ENCODE measurements at places on chromosomes 6 and 20.

DNA sequence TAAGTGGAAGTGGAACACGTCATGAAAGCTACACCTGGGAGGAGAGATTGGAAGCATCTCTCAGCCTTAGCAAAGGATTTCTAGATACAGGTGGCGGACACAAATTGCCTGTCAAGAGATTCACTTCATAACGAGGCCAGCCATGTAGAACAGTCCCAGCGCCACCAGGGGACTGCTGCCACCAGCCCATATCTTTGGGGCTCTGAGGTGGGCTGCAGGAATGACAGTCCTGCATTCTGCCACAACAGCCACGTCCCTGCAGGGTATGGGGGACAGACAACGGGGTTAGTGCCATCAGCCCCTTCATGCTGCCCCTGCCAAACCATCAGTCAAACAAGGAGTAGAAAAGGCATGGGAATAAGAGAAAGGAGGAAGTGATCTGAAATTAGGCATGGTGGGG, 81.2 kb upstream of the SASH1 start:
- no peak for DNase-seq

DNA sequence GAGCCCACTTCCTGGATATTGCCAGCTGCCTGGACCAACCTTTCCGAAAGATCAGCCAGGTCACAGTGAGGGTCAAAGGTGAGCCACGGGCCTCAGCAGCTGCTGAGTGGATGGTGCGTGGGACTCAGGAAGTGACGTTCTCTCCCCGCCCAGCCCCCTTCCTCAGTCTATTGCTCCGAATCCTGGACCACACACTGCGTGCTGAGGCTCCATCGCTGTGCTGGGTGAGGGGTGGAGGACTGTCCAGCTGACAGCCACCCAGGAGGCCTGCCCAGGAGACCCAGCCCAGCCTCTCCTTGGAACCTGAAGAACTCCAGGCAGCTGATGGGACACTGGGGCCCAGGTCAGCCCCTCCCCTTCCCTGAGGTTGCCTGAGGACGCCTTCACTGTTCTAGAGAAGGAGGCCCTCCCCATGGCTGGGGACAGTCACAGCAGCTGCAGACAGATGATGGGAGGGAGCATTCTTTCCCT, 94.4 kb upstream of the CD93 start:
- peak; percentile 46 for DNase-seq

DNA sequence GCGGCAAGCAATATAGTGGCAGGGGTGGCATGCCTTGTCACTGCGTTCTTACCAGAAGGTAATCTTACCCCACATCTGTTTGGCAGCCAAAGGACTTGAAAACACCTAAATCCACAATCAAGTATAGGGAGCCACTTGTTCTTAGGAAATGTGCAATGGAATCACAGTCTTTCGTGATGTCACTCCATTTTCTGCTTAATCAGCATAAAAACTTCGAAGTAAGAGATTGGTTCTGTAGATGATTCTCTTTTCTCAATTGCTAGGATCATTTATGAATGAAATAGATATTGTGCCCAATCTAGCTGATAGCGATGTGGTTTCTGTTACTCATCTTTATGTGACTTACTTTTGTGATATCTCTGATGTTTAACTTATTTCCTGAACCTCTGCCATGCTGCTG, 89.0 kb downstream of the SLC22A3 start:
- DNase-seq: no peak

- peak; percentile 44 for DNase-seq
Observed at GRCh38 chr6:40671001-40671693, 84.0 kb upstream of the LRFN2 start.

DNA sequence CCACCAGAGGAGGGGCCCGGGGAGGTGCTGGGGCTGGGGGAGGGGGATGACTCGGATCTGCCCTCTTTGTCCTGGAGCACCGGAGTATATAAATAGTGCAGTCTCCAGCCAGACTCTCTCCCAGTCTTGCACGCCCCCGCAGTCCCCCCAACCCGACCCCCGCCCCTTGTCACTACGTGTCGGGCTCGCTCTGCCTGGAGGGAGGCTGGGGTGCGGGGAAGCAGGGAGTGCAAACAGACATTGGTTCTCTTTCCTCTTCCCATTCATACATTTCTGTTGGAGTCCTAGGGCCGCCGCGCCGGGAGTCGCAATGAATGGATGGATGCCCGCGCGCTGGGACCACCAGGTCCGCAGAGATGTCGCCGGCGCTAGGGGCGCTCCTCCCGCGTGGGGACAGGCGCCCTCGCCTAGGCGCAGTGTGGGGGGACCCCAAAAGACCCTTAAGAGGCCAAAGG, 179.3 kb downstream of the TBXT start:
- no peak for DNase-seq

GRCh38 chr6:51569594-51569993, 517.8 kb downstream of the PKHD1 start:
- no peak for DNase-seq

DNA sequence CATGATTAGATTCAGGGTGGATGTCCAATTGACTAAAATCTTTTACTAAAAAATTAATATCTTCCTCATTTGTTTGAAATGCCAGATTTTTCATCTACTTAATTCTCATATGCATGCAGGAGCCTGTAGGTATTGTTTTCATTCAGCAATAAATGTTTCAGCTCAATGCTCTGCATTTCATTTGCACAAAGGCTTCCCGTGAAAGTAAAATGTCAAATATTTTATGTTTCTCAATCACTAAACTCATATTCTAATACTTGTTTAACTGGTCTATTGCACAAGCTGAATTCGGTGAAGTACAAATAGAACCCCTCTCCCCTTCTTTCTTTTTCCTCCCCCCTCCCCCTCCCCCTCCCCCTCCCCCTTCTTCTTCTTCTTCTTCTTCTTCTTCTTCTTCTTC, 175.9 kb downstream of the MCHR2 start:
- no peak for DNase-seq

DNA sequence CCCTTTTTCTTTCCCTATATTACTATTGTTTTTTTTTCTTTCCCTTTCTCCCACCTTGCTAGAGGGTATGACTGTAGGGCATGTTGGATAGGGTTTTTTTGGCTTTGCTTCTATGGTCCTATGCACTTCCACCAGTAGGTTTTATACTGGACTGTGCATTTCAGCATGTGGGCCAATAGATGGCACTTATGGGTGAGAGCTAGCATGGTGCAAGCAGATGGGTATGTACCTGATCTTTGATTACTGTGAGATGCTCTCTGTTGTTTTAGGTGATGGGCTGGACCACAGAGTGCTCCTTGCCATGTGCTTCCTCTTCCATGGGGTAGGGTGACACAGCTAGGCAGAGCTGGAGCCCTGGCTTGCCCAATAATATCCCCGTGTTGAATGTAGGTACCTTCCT, 128.5 kb upstream of the CHD6 start:
- no peak for DNase-seq

DNA sequence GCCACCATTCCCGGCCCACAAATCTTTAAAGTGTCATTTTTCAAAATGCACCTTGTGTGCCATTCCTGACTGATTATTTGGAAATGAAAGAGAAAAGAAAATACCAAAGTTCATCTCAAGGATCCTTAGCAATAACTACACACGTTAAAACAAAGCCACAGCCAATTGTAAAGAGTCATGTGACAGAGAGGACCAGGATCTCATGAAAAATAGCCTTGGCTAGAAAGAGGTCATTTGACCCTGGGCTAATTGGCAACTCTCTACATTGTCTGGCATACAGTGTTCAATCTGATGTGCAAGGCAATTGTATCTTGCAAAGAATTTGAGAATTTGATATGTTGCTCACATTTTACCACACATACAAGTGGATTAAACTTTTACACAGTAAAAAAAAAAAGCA, 31.6 kb upstream of the HLA-G start:
- no peak for DNase-seq

GRCh38 chr6:3958255-3958654, 109.1 kb downstream of the FAM50B start:
- no peak for DNase-seq

DNA sequence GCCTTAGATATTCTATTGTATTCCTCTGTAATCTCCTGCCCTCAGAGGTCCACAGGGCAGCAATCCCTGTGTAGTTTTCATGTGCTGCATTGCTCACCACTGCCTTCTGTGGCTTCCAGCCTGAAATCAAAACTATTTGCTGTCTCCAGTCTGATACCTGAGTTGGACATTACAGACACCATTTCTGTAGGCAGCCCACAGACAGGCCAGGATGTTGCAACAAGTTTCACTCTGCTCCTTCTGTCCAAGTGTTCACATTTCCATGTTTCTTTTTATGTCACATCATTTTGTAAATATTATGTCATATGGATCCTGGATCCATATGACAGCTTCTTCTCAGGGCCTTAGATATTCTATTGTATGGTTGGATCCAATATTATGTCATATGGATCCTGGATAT, 21.7 kb downstream of the ECI2 start:
- DNase-seq: no peak

GRCh38 chr6:37054171-37054570, 48.7 kb downstream of the FGD2 start:
- DNase-seq: no peak

- no peak for DNase-seq
Observed at GRCh38 chr6:33213166-33213988, 5.1 kb downstream of the RING1 start.

- no peak for DNase-seq
Observed at GRCh38 chr6:51299621-51300380, 481.1 kb downstream of the TFAP2B start.

DNA sequence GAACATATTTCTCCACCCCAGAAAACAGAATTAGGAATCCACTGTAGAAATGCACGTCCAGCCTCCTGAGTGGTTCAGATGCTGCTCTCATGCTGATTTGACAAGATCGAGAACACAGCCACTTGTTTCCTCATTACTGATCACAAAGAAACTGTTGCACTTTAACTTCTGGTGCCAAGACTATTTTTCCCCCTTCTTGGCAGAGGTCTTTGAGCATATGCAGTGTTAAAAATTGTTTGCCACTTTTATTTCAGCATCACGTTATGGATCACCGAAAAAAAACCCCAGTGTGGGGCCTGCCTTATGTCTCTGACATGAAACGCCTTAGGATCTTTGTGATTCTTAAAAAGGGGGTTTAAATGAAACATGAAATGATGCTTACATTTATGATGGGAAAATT, 1066.9 kb downstream of the KIF16B start:
- no peak for DNase-seq

GRCh38 chr6:147793871-147794643, 285.6 kb downstream of the SAMD5 start:
- DNase-seq: no peak

DNA sequence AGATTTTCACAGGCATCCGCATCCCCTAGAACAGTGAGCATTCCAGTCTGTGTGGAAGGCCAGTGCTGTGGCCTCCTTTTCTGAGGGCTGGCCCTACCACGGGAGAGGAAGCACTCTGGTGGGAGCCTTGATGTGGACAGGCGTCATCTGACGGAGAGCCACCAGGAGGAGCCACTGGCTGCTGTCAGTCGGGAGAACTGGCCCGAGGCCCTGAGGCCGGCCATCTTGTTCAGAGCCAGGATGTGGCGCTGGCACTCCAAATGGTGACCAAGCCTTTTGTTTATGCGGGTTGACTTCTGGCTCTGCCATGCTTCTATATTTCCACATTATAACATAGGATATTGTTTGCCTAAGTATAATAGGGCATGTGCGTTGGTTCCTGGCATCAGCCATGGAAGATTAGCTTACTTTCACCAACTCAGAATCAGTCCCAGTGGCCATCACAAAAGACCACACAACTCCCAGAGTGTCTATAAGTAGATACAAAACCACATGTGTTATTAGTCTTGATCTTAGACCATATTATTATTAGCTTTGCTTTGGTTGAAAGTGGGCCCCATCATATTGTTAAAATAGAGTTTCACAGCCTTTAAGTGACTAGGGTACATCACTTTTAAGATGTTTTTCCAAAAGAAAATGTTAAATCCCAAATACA, 273.9 kb upstream of the TAB2 start:
- DNase-seq: no peak
